ENCODE measurements at places on chromosomes 12 and 14. TPM values are rescaled to one million over a fixed set of nuclear protein-coding genes. Genes with fewer than 3 reads are reported as not detected.

The DNAJC22 gene
- 0.44 TPM for total RNA-seq

The SERPINA3 gene
- total RNA-seq: 77.4 TPM

The L3HYPDH gene
- total RNA-seq: 53.4 TPM

The APOF gene
- total RNA-seq: not detected

The TSPAN19 gene
- 3.2 TPM for total RNA-seq

GRCh38 chr12:50051101-50051806, 6.1 kb upstream of the ASIC1 start:
- no peak for DNase-seq

- peak; percentile 37 for DNase-seq
Measured at GRCh38 chr12:26471560-26471959, 276.2 kb downstream of the SSPN start.

GRCh38 chr14:91058042-91058581, 2.3 kb downstream of the RPS6KA5 start:
- no peak for DNase-seq

GRCh38 chr12:61758661-61759060, 501.5 kb upstream of the USP15 start:
- no peak for DNase-seq

DNA sequence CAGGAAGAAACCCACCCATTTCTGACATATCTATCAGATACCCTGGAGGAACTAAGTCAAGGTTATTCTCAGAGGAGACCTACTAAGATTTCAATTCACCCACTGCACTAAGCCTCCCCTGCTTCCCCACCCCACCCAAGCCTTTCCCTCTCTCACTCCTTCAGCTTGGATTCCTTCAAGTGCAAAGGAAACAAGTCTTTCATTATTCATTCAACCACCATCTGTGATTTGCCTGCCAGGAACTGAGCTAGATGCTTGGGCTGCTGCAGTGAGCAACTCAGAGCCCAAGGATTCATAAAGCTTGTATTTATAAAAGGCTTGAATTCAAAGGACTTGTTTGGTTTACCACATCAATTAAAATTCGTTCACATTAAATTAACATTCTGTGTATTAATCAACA, 161.3 kb downstream of the GXYLT1 start:
- DNase-seq: no peak

DNA sequence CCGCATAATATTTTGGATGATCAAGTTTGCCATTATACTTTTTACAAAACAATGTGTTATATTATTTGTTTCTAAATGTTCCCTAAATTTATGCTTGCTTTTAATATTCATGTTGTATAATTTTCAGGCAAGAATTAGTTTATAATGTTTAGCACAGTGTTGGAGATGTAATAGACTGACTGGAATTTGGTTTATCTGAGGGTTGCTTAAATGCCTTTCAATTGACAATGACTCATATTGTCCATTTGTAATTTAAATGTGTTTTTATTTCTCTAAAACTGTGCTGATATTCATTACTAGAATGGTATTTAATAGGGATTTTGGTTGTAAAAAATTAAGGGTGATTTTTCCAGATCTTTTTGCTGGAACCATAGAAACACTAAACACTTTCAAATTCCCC, 788.4 kb downstream of the SLC6A15 start:
- no peak for DNase-seq

DNA sequence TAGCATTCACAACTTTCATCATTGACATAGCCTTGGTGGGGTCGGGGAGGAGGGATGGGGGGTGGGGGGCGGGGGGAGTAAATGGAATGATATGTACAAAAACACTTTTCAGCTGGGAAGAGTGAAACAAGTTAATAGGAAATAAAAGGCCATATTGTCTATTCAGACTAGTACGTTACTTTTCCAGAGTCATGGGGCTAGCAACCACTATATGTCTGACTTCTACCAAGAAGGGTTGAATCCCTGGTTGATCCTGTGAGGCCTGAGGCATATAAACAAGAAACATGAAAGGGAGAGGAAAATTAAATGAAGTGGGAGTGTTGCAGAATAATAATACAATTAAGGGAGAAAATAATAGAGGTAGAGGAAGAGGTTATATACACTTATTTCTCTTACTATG, 225.5 kb downstream of the ERC1 start:
- no peak for DNase-seq

GRCh38 chr14:54632452-54632851, 65.5 kb downstream of the SAMD4A start:
- DNase-seq: no peak
